Activated CD4-positive, alpha-beta T cell treated with anti-CD3 and anti-CD28 coated beads, Interleukin-2, amount 50 U/mL, for 24 hours (primary cell): ENCODE measurements at places on chromosomes 12 and 14.

GRCh38 chr14:34356264-34356654, 105.8 kb downstream of the SPTSSA start:
- no peak for DNase-seq

DNA sequence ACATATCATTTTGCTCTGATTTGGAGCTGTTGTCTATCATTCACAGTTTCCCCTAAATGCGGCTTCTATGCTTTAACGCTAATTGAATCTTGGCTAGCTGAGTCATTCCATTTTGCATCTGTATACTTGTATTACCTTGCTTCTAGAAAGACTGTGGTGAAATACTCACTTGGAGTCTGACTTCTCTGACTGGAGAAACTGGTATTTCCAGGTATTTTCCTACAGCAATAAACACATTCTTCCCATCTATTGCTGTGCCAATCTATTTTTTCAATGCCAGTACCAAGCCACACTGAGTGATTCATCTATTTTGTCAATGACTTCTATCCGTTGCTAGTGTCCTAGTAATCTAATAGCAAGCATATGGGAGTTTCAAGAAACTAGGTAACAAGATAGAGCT, 76.0 kb upstream of the ST8SIA1 start:
- DNase-seq: no peak

DNA sequence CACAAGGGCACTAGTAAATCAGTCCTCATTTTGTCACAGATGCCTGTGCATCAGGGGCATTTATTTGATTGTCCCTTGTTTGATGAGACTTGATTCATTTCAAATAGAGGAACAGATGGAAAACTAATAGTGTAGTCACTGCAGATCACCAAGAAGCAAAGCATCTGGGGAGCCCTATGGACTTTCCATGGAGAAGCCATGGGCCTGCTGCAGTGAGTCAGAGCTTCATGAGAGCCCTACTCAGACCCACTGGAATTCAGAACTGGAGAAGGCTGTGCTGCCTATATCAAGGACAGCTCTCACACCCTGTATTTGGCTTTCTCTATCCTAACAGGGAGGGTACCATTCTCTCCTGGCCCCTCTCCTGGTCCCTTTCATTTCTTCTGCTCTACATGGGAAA, 126.2 kb downstream of the GRIP1 start:
- no peak for DNase-seq

GRCh38 chr14:35331605-35332516, 39.7 kb downstream of the PSMA6 start:
- no peak for DNase-seq

- DNase-seq: no peak
Measured at GRCh38 chr14:73833530-73834260, 17.9 kb upstream of the PTGR2 start.

- DNase-seq: no peak
Measured at GRCh38 chr14:69811227-69811867, 14.3 kb upstream of the SLC10A1 start.

DNA sequence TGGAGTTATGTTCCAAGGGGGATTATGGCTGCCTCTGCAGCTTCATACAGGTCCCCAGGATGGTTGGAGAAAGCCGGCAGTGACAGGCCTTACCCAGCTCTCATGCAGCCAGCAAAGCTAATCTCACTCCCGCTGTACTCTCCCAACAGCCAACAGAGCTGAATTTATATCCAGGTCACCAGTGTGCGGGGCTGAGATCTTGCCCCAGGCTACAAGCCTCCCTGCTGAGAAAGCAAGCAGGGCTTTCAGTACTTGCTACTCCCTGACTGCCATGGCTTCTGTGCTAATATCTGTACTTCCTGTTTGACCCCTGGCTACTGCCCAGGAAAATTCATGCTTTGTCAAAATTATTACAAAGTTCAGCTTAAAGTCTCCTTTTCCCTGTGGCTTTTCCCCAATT, 92.9 kb downstream of the ATP23 start:
- no peak for DNase-seq

GRCh38 chr12:121955258-121956237, 37.2 kb downstream of the CFAP251 start:
- DNase-seq: no peak

GRCh38 chr12:116319898-116320621, 42.6 kb upstream of the MED13L start:
- peak; percentile 30 for DNase-seq

DNA sequence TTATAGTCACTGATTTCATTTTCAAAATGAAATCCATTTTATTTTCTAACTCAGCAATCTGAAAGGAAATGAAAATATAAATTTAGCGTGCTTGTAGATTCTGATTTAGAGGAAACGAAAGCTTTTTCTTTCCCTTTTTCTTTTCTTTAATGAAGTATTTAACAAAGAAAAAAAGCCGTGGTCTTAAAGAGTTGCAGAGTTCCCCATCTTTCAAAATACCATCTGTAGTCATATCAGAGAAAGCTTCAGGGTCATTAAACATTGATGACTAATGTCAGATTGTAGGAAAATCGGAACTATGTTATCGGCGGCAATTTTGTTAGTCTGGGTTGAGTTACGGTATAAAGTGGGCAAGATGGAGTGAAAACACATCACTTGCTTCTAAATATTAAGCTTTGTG, 32.3 kb downstream of the DRAM1 start:
- DNase-seq: no peak

GRCh38 chr12:24752763-24753462, 196.0 kb downstream of the BCAT1 start:
- no peak for DNase-seq

GRCh38 chr12:120361506-120362208, 7.3 kb downstream of the MSI1 start:
- DNase-seq: no peak

GRCh38 chr14:76904100-76904739, 78.0 kb downstream of the LRRC74A start:
- DNase-seq: no peak

DNA sequence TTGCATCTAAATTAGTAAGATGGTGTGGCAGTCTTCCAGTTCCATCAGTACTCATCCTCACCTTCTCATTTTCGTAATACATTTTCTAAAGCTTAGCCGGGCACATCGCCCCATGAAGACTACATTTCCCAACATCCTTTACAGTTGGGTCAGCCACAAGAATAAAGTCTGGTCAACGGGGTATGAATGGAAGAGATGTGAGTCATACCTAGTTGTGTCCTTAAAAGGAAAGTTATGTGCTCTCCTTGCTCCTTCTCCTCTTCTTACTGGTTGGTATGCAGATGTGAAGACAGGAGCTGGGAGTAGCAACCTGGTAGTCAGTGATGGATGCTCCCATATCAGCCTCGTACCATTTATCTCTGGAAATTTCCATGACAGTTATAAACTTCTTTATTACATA, 35.9 kb upstream of the EGLN3 start:
- no peak for DNase-seq

GRCh38 chr14:68040633-68041369, 221.2 kb downstream of the RAD51B start:
- no peak for DNase-seq

DNA sequence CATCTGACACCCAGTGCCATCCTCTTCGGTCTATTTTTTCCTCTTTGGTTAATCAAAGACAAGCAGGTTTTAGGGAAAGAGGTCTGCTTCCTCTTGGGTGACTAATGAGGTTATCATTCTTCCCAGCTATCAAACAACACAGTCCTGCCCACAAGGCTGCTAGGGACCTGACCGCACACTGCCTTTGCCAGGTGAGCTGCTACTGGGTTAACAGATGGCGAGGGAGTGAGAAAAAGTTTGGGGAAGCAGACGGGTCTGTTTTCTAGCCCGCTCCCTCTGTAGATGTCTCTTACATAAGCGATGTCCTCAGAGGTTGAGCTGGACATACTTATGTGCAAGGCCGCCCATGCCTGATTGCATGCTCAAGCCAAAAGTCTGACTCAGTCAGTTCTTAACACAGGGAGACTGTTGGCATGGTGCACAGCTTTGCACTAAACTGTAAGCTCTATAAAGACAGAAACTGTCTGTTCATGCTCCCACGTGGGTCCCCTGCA, 94.1 kb downstream of the SLC15A4 start:
- DNase-seq: no peak

DNA sequence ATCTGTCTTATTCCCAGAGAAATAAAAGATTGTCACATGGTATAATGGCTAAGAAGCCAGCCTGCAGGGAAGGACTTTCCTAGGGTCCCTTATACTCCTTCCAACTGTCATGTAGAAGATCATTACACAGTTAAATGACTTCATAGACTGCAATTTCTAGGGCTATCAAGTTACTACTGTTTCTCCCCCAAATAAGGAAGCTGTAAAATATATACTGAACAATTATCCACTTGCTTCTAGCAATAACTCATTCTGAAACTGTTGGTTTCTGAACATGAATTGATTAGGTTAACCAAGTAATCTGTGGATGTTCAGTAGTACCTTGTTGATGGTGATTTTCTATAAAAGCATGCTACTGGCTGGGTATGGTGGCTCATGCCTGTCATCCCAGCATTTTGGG, 44.6 kb downstream of the A2ML1 start:
- no peak for DNase-seq

GRCh38 chr14:67467134-67467533, 21.4 kb downstream of the TMEM229B start:
- DNase-seq: no peak

- DNase-seq: peak; percentile 45
Measured at GRCh38 chr12:9760699-9761418, at the start of gene CD69. TSS of gene CD69 (minus strand) at chr12:9760901. CDS start at chr12:9760820, 81 bp downstream.

DNA sequence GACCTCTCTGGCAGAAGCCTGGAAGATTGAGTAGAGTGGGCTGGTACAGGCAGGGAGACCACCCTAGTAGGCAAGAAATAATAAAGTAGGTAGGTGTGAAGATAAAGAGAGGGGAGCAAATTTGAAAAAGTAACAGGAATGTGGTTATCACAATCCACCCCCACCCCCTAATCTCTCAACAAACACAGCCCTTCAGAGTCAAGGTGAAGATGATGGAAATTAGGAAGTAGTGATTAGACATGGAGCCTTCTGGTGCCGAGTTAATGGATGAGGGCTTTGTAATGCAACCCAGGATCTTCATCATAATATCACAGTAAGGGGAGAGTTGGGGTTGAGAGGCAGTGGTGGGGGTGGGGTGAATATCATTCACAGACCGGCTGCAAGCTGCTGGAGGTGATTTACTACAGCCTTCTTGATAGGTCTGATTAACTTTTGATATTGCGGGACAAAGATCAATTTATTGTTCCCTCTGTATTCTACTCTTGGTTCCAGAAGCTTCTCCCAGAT, 29.2 kb upstream of the CRY1 start:
- no peak for DNase-seq

DNA sequence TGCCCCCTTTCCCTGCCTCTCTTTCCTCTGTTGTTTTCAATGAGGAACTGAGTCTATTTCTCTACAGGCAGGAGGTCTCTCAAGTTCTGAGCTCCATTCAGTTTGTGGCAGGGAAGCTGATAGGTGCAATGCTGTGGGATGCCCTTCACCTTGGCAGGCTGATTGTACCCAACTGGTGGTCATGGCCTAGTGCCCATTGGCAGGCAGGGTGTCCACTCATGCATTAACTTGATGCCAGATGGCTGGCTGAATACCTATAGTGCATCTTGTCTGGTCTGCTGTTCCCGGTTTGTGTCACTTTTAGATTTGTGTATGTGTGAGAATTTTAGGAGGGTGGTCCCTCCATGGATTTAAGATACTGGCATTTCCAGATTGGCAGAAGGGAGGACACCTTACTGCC, 20.0 kb upstream of the ITGA5 start:
- no peak for DNase-seq

GRCh38 chr14:64844272-64844671, 35.4 kb downstream of the SPTB start:
- no peak for DNase-seq

DNA sequence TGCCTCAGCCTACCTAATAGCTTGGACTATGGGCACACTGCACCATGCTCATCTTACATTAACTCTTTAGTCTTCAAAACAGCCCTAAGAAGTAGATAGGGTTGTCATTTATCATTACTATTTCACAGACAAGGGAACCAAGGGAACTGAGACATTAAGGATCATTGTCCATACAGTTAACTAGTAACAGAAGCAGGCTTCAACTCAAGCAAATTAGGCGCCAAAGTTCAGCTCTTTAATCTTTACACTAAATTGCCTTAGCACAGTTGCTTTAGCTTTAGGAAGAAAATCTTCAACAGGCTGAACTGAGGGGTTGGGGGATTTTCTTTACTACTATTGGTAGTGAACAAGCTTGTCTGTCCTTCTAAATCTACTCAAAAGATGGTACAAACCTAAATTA, 68.8 kb upstream of the CAND1 start:
- no peak for DNase-seq

GRCh38 chr14:58292187-58292586, 6.2 kb upstream of the ARID4A start:
- no peak for DNase-seq

- no peak for DNase-seq
Measured at GRCh38 chr12:56683-57346, 9.8 kb upstream of the IQSEC3 start.

GRCh38 chr12:14366209-14367039, 942 bp downstream of the ATF7IP start:
- DNase-seq: no peak

DNA sequence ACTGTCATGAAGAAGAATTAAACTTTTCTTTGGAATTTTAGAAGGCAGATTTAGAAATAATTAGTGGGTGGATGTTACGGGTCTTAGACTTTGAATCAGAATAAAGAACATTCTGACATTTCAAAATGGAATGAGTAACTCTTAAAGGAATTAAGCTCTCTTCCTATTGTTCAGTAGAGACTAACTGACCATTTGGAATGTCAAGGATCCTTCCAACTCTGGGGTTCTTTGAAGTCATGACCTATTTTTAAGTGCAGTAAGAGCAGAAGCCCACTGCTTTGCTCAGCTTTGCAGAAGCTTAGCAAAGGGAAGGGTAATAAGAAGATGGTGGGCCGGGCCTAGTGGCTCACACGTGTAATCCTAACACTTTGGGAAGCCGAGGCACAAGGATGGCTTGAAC, 4.0 kb downstream of the CHURC1 start:
- DNase-seq: no peak

- DNase-seq: no peak
Measured at GRCh38 chr14:105092171-105093037, 27.2 kb upstream of the GPR132 start.

- no peak for DNase-seq
Measured at GRCh38 chr14:55274751-55275150, 3.5 kb downstream of the FBXO34 start.

- DNase-seq: no peak
Measured at GRCh38 chr14:92252323-92252722, 70.6 kb upstream of the SLC24A4 start.

DNA sequence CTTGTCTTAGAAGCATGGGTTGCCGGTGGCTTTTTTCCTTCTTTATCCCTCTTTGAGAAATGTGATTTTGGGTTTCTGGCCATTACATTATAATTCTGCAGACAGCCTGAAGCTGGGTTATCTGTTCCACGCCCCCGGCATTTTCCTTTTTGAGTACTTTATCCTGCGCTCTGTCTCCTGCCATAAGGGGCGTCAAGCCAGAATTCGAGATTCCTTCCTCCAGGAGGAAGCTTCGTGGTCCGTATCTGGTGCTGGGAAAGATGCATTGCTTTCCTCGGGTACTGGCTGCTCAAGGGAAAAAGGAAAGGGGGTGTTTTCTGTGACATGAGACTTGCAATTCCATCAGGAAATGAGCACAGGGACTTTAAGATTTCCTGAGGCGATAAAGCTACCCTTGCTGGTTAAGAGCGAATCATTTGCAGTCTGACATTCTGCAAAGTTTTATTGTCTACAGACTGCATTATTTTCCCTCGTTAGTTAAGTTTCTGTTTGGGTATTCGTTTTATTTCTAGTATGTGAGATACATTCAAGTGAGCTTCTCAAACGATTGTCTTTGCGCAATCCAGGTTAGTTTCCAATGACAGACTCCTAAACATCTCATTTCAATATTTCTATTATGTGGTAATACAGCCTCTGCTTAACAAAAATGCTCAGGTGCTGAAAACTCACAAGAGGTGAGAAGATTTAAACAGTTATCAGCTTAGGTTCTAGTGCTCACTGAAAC, 694 bp downstream of the AKAP5 start:
- no peak for DNase-seq
